Right renal pelvis (tissue), 4 donors: ENCODE measurements at places on chromosomes 4 and X. TPM values are rescaled to one million over a fixed set of nuclear protein-coding genes. Genes with fewer than 3 reads are reported as not detected.
A peak's percentile ranks its signal among the peaks of the same experiment; 100 is the strongest.

- DNase-seq = no peak
Observed at GRCh38 chr4:78222575-78223186, 165.6 kb downstream of the FRAS1 start.

The FGF5 gene
- polyA plus RNA-seq = not detected

DNA sequence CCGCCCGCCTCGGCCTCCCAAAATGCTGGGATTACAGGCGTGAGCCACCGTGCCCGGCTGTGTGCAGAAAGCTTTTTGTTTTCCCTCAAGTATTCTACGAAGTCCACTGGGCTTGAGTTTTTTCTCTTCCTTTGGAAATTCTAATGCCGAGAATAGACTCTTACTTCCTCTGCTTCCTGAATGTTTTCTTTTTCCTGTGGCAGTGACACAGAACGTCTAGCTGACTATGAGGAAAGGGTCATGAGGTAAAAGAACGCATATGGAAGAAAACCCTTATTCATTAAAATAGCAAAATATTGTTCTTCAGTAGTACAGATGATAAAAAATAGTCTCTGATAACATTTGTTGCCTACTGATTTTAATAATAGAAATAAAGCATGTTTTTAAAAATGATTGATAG is 4.9 kb upstream of the SLC25A4 start:
- DNase-seq = no peak

GRCh38 chr4:102299354-102300107 is 45.8 kb downstream of the SLC39A8 start:
- DNase-seq = no peak

DNA sequence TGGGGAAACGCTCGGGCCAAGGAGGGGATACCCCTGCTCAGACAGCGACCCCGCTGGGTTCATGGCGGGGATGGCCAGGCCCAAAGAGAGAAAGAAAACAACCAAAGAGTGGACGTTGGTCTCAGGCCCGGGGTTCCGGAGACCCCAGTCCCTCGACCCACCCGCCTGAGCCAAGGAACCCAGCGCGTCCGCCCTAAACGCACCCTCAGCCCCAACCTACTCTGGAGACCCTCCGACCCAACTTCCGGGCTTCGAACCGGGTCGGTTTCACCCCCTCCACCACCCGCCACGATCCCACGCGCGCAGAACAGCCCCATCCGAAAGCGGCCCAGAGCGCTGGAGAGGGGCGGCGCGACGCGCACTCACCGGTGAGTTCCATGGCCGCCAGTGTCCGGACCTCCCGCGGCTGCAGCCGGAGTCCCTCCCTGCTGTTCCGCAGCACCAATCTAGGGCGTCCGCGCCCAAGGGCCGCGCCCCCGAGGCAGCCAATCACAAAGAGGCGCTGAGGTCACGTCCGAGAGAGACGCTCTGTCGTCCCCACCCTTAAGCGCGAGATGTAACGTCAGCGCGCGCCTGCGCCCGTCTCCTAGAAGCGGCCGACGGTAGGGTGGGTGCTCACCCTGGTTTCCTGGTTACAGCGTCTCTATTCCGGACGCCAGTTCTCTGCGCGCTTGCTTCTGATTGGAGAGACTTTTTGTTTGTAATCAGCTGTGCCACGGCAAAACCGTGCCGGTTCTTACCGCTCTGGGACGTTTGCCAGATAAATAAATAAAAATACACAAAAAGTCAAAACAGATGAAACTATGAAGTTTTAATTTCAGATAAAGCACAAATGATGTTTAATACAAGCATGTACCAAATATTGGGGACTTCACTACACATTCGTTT is at the start of gene PIGA:
Gene PIGA (minus strand): TSS at position 389 of the 888 bp plus-strand sequence. CDS start 3,593 bp downstream, outside the sequence.
- peak; percentile 81 for DNase-seq

The XG gene
- 0.56 TPM for polyA plus RNA-seq

The CLDN2 gene
- 57.8 TPM for polyA plus RNA-seq

GRCh38 chr4:57195622-57196021 is 85.4 kb upstream of the IGFBP7 start:
- no peak for DNase-seq

The SYAP1 gene
- 33.7 TPM for polyA plus RNA-seq

The TRAM1L1 gene
- polyA plus RNA-seq = 21.9 TPM

GRCh38 chr4:86549163-86549788 is 44.8 kb upstream of the PTPN13 start:
- DNase-seq = no peak

DNA sequence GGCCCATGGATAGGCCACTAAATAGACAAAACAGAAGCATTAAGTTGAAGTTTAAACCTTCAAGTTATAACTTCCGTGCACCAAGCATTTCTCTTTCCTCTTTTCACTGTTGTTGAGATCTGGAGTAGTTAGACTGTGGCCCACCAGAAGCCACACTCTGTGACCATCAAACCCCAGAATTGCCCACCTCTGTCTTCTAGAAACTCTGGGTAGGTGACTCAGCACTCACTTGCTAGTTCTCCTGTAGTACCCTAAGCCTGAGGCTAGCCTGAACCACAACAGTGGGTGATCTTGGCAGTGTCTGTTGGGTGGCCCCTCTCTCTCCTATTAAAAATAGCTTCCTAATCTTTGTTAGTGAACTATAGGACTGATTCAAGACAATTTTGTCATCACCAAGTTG is 24.6 kb upstream of the CD40LG start:
- no peak for DNase-seq

GRCh38 chr4:30718021-30718542 is 2.1 kb upstream of the PCDH7 start:
- no peak for DNase-seq
